ENCODE measurements at places on chromosomes 2 and 18.

GRCh38 chr2:21382701-21383520 lies 259.1 kb downstream of the TDRD15 start:
- H3K4me3 ChIP-seq: no peak overlapping the region
- peaks cover 4% of the 10 kb centered on the region for H3K27me3 ChIP-seq
- no peaks in the 10 kb centered on the region for H3K4me1 ChIP-seq
- no peaks in the 10 kb centered on the region for H3K36me3 ChIP-seq
- no peak overlapping the region for H3K27ac ChIP-seq

- H3K4me1 ChIP-seq: peaks cover 60% of the 10 kb centered on the region
- H3K4me3 ChIP-seq: no peak overlapping the region
- H3K27ac ChIP-seq: no peak overlapping the region
These were observed 4.4 kb downstream of the NFATC1 start for GRCh38 chr18:79400091-79400590.

- H3K4me3 ChIP-seq: peak overlapping the region; percentile 74
- H3K27ac ChIP-seq: no peak overlapping the region
- peaks cover 59% of the 10 kb centered on the region for H3K4me1 ChIP-seq
- peaks cover 48% of the 10 kb centered on the region for H3K27me3 ChIP-seq
- DNase-seq: peak; percentile 48
- peaks cover 9% of the 10 kb centered on the region for H3K36me3 ChIP-seq
These were observed 2.0 kb downstream of the SP9 start for GRCh38 chr2:174336501-174337336.

DNA sequence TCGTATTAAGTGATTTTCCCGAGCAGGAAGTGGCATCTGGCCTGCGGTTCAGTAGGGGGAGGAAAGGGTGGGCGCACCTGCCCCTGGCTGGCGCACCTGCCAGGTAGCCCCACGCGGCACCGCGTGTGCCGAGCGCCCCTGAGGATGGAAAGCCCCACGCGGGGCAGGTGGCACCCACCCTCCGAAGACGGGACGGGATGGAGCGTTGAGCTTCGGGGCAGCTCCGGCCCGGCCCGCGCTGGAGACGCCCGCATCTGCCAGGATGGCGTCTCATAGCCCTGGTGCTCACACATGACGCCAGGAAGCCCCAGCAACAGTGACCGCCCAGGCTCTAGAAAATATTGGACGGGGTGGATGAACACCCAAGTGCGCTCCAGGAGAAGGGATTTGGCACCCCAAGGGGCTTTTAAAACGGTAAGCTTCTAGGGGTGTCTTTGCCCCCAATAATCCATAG lies 2.5 kb upstream of the NFATC1 start:
- peak overlapping the region; percentile 82 for H3K27ac ChIP-seq
- DNase-seq: no peak
- no peaks in the 10 kb centered on the region for H3K36me3 ChIP-seq
- H3K4me1 ChIP-seq: peaks cover 30% of the 10 kb centered on the region
- no peaks in the 10 kb centered on the region for H3K27me3 ChIP-seq

DNA sequence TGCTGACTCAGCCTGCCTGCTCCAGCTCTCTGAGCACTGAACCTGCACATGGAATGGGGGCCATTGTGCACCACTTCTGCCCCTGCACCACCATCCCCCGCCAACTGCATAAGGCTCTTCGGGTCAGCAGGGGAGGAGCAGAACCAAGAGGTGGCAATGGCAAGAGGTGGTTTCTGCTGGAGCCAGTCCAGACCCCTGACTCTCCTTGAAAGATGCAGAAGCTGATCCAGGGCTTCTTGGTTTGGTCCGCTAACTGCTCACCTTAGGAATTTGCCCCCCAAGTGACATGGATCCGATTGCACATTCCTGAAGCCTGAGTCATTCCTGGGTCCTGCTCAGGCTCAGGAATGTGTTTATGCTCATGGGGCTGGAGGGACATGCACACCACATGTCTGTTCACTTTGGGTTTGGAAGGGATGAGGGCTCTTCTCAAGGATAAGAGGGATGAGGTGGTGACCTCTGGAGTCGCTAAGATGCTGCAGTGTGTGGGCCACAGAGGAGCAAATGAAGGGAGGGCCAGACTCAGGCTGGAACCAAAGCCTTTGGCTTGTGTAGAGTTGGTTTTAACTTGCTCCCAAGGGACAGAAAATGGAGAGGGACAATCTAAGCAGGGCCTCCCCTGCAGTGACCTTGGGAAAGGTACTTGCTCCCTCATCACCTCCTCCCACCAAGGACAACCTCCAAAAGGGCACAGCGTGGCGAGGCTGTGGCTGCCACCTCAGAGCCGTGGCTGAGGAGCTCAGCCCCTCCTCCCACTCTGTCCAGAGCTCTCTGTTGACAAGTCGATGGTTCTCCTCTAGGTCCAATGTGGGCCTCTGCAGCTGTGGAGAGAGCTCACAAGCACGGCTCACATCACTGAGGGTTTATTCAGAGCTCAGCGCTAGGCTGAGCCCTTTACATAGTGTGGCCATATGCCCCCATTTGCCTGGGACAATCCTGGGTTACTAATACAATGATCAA lies 66.2 kb downstream of the HS1BP3 start:
- no peaks in the 10 kb centered on the region for H3K36me3 ChIP-seq
- no peak overlapping the region for H3K4me3 ChIP-seq
- no peak overlapping the region for H3K27ac ChIP-seq
- no peaks in the 10 kb centered on the region for H3K27me3 ChIP-seq
- no peak for DNase-seq
- no peaks in the 10 kb centered on the region for H3K4me1 ChIP-seq

DNA sequence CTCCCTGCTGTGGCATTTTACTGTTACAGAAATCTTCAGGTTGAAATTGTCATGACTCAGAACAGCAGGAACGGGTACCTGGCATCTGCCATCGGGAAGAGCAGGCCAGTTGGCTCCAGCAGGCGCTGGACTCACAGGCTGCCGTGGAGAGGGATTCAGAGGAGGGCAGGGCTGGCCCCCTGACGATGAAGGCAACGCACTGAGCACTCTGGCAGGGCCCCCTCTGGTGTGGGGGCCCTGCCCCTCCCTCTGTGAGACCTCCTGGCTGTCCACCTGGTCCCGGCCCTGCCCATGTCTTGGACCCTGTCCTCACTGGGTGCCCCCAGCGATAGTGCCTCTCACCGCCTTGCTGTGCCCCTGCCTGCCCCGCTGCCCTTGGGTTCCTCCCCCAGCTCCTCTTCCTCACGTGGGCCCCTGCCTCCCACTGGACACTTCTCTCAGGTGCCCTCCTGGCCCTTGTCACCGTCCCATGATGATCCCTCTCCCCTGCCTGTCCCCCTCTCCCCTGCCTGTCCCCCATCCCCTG lies 23.3 kb upstream of the ALLC start:
- peaks cover 26% of the 10 kb centered on the region for H3K27me3 ChIP-seq
- peaks cover 1% of the 10 kb centered on the region for H3K4me1 ChIP-seq
- H3K27ac ChIP-seq: no peak overlapping the region
- H3K4me3 ChIP-seq: no peak overlapping the region
- H3K36me3 ChIP-seq: no peaks in the 10 kb centered on the region

DNA sequence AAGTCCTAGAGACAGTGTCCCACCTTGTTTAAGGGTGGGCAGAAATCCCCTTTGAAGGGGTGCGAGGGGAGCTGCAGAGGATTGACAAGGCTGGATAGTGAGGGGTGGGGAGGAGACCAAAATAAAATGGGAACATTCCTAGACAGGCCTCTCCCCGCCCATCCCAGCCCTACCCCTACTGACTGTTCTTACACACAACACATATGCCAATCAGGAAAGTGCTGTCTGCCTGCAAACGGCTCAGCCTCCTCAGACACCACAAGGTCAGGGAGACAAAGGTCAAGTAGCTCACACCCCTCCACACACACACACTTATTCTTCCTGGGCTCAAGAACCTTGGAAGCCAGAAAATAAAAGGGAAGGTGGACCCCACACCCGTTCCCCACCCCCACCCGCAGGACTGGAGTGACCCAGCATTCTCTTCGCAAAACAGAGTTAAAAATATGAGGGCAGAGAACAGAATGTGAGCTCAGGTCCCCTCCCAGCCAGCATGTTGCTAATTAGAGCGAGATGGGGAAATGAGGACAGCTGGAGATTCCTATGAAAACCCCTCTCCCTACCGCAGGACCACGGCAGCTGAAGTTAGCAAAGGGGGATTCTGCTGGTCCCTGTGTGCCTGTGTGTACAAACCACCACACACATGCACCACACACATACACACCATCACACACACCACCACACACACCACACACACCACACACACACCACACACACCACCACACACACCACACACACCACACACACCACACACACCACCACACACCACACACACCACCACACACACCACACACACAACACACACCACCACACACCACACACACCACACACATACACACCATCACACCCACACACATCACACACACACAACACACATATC lies 197.8 kb downstream of the TNS1 start:
- no peak for DNase-seq
- no peaks in the 10 kb centered on the region for H3K4me1 ChIP-seq
- no peak overlapping the region for H3K4me3 ChIP-seq
- H3K36me3 ChIP-seq: no peaks in the 10 kb centered on the region
- no peak overlapping the region for H3K27ac ChIP-seq
- H3K27me3 ChIP-seq: peaks cover 5% of the 10 kb centered on the region

DNA sequence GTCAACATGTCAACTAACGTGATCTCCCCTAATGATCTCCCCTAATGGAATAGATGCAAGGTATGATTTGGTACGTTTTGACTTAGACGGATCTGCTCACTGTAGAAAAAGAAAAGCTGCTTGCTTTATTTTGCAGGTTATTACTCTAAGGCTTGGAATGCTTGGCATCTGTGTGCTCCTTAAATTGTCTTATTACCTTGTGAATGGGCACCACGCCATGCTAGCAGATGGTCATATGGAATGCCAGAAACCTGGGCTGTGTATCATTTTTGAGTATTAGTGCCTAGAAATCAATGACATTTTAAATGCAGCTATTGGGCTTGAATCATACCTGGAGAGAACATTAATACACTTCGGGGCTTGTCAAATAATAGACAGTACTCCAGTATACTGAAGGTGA lies 16.5 kb upstream of the FIGN start:
- DNase-seq: no peak
- H3K27me3 ChIP-seq: no peaks in the 10 kb centered on the region
- H3K4me1 ChIP-seq: no peaks in the 10 kb centered on the region
- no peaks in the 10 kb centered on the region for H3K36me3 ChIP-seq
- H3K27ac ChIP-seq: no peak overlapping the region

- H3K36me3 ChIP-seq: no peaks in the 10 kb centered on the region
- H3K27me3 ChIP-seq: no peaks in the 10 kb centered on the region
- H3K4me1 ChIP-seq: peaks cover 4% of the 10 kb centered on the region
- no peak overlapping the region for H3K4me3 ChIP-seq
- no peak overlapping the region for H3K27ac ChIP-seq
These were observed 31.0 kb upstream of the ASPRV1 start for GRCh38 chr2:69992310-69993047.

DNA sequence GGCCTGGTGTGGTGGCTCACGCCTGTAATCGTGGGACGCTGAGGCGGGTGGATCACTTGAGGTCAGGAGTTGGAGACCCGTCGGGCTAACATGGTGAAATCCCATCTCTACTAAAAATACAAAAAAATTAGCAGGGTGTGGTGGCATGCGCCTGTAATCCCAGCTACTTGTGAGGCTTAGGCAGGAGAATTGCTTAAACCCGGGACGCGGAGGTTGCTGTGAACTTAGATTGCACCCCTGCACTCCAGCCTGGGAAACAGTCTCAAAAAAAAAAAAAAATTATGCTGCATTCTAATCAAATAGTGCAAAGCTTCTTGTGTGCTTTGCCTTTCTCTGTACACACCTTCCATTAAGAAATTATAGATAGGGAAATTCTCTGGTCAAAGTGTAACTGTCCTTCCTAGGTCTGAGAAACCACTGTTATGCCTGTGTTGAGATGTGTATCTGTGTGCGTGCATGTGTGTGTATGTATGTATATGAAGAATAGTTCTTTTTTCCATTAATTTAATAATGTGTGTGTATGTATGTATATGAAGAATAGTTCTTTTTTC lies 2.5 kb downstream of the CD28 start:
- H3K36me3 ChIP-seq: peaks cover 40% of the 10 kb centered on the region
- peak overlapping the region; percentile 95 for H3K4me3 ChIP-seq
- H3K27me3 ChIP-seq: no peaks in the 10 kb centered on the region
- peak overlapping the region; percentile 93 for H3K27ac ChIP-seq

GRCh38 chr2:194343167-194343566 lies 1313.9 kb upstream of the SLC39A10 start:
- H3K36me3 ChIP-seq: no peaks in the 10 kb centered on the region
- H3K27me3 ChIP-seq: no peaks in the 10 kb centered on the region
- no peak overlapping the region for H3K27ac ChIP-seq
- no peak overlapping the region for H3K4me3 ChIP-seq
- DNase-seq: no peak

GRCh38 chr2:136497709-136498108 lies 267.6 kb upstream of the THSD7B start:
- H3K27me3 ChIP-seq: peaks cover 3% of the 10 kb centered on the region
- no peak overlapping the region for H3K27ac ChIP-seq
- no peaks in the 10 kb centered on the region for H3K4me1 ChIP-seq
- H3K36me3 ChIP-seq: no peaks in the 10 kb centered on the region
- no peak for DNase-seq

DNA sequence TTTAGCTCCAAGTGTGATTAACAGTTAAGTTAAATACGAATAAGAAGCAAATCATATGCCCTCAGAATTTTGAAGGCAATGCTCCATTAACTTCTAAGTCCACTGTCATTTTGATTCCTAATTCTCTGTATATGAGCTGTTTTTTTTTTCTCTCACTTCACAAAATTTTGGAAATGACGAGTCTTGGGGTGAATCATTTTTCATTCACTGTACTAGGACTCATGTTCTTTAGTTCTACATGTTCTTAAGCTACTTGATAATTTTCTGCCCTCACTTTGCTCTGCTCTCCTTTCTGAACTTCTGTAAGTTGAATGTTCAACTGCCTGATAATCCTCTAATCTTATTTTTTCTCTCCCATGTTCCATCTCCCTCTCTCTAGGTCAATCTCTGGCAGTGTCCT lies 141.0 kb downstream of the THADA start:
- H3K27ac ChIP-seq: no peak overlapping the region
- H3K4me1 ChIP-seq: peaks cover 4% of the 10 kb centered on the region
- H3K36me3 ChIP-seq: peaks cover 31% of the 10 kb centered on the region
- no peak overlapping the region for H3K4me3 ChIP-seq

- no peak overlapping the region for H3K27ac ChIP-seq
- no peaks in the 10 kb centered on the region for H3K36me3 ChIP-seq
- H3K4me1 ChIP-seq: no peaks in the 10 kb centered on the region
- no peak for DNase-seq
- peaks cover 37% of the 10 kb centered on the region for H3K27me3 ChIP-seq
- H3K4me3 ChIP-seq: no peak overlapping the region
These were observed 124.1 kb upstream of the MYT1L start for GRCh38 chr2:2455151-2455550.

GRCh38 chr2:106161938-106162820 lies 31.9 kb downstream of the UXS1 start:
- H3K4me1 ChIP-seq: peaks cover 97% of the 10 kb centered on the region
- H3K27me3 ChIP-seq: no peaks in the 10 kb centered on the region
- peak overlapping the region; percentile 97 for H3K27ac ChIP-seq
- DNase-seq: peak; percentile 53

GRCh38 chr2:239528146-239528545 lies 127.3 kb upstream of the HDAC4 start:
- H3K4me3 ChIP-seq: no peak overlapping the region
- H3K27ac ChIP-seq: no peak overlapping the region
- no peaks in the 10 kb centered on the region for H3K4me1 ChIP-seq
- no peak for DNase-seq
- no peaks in the 10 kb centered on the region for H3K36me3 ChIP-seq

All from naive thymus-derived CD8-positive, alpha-beta T cell (primary cell).